Activated CD4-positive, CD25-positive, alpha-beta regulatory T cell treated with anti-CD3 and anti-CD28 coated beads, Interleukin-2, amount 50 U/mL, for 16 hours (primary cell): ENCODE measurements at places on chromosomes 3 and 15.
A peak's percentile ranks its signal among the peaks of the same experiment; 100 is the strongest.

DNA sequence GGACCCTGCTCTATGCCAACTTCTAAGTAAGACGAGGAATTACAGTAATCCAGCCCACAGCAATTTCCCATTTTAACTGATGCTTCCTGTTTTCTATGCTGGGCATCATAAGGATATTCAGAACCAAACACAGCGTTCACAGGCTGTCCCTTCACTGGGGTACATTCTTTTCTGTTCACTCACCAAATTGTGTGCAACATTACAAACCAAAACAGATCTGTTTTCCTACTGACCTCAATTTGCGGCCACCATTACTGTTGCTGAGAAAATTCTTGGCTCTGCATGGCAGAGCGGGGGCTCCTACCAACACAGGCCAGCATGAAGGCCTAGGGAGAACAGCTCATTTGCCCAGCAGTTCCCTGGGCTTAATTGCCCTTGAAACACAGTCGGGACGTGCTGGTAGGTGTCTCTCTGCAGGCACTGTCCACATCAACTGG is 76.5 kb downstream of the MYO1E start:
- DNase-seq, result no peak

- no peak for DNase-seq
Observed at GRCh38 chr3:44252332-44252959, 10.8 kb downstream of the TOPAZ1 start.

- DNase-seq, result peak; percentile 28
Observed at GRCh38 chr15:63860155-63860554, 26.4 kb upstream of the HERC1 start.

GRCh38 chr15:89530976-89531375 is 34.6 kb upstream of the RHCG start:
- no peak for DNase-seq

GRCh38 chr3:131564812-131565211 is 62.0 kb upstream of the MRPL3 start:
- no peak for DNase-seq

DNA sequence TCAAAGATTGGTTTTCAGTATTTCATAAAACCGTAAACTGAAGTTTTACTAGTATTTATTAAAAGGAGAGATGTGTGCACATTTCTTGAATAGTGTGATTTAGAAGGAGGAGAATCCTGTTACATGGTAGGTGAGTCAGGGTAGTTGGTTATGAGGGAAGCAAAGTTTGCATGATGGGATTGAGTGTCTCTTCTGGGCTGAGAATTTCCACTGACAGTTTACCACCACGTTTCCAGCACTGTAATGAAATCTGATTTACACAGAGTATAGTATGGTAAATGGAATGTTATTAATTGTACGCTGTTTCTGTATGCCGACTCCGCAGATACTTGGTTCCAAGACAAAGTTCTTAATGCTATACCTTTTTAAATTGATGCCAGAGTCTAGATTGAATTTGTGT is 1.6 kb downstream of the NECTIN3 start:
- no peak for DNase-seq

GRCh38 chr3:65979162-65979561 is 59.6 kb downstream of the MAGI1 start:
- DNase-seq, result no peak

GRCh38 chr3:120448756-120449155 is 2.0 kb downstream of the FSTL1 start:
- no peak for DNase-seq

- no peak for DNase-seq
Observed at GRCh38 chr15:101504866-101505609, 15.5 kb upstream of the PCSK6 start.

DNA sequence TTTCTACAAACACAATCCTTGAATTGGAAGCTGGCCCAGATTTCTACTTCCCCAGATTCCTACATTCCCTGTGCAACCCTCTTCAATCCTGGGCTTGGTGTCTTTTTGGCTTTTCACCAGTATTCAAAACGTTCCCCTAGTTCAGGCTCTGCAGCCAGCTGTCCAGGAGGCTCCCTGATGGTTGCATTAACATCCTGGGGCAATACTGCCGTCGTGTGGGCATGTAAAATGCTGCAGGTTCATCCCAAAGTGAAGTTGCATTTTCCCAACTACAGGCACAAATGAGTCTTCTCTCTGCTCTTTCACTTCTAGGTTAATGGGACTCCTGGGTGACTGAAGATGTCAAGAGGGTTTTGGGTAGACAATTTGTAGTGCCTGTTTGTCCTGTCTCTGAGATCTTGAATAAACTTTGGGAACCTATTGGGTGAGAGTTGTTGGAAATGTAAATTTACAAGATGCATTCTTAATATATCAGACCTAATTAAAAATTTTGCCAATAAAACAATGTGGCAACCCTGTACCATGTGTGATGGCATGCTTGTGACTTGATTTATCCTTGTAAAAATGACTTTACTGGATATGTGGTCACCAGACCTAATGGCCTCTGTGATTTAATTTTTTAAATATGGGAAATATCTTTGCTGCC is 28.6 kb downstream of the SOX14 start:
- DNase-seq, result no peak

DNA sequence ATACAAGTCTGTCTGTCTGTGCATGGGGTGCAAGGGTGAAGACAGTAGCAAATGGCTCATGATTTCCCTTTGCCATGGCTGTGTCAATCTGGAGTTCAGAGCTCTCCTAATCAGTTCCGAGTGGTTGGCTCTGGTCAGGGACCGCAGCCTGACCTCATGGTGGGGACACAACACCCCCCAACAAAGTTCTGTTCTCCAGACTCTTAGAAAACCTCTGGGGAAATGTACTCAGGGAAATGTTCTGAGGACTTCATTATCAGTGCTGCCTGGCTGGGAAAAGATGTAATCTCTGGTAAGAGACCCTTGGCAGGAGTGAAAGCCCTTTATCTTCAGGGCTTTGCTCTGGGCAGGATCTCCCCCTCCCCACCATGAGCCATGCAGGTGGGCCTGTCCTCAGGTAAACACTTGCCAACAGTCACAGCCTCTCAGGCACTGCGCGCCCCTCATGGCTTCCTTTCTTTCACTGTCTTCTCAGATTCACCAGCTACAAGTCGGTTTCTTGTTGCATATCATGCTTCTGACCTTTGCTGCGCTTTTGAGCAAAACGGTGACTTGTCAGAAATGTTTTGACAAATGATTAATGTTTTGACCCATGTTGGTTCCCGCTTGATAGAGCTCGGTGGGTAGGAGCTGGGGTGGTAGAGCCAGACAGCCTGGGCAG is 95.5 kb downstream of the ST6GAL1 start:
- no peak for DNase-seq

- DNase-seq, result no peak
Observed at GRCh38 chr15:80201256-80202015, 48.6 kb downstream of the FAH start.

GRCh38 chr3:24494618-24495325 is at the start of gene THRB:
THRB (minus strand) TSS chr3:24494850.
- DNase-seq, result no peak
